Epithelial cell of esophagus (primary cell): ENCODE measurements at places on chromosomes 2 and 18.

DNA sequence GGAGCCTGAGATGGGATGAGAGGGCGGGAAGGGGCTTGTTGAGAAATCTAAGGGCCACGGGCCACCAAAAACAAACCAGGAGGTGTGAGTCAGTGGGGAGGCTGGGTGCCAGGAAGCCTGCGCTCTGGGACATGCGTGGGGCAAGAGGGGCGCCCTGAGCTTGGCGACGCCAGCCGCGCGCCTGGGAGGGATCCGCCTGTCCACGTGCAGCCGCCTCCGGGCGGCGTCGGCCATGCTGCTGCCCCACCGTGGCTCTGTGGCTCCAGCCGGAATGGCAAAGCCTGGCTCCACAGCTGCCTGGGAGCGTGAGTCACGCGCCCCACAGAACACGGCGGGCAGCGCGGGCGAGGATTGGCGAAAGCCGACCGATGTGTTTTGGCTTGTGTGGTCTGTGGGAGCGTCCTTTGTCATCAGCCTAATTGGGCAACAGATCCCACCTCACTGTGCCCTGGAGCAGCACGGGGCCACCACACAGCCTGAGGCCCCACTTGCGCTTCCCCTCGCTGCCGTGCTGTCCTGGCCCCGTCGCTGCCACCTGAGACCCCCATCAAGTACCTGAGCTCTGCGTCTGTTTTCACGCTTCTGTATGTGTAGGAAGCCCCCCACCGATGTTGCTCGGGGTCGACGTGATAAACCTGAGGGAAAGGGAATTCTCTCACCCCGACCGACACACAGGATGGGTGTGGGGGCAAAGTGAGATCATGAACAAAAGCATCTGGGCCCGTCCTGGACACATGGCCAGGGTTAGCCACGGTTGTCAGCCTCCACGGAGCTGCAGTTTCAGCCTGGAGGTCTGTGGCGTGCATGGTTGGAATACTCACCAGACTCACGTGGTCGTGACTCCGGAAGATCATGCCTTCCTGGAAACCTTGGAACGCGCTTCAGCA lies 80.5 kb downstream of the NFATC1 start:
- DNase-seq: no peak

DNA sequence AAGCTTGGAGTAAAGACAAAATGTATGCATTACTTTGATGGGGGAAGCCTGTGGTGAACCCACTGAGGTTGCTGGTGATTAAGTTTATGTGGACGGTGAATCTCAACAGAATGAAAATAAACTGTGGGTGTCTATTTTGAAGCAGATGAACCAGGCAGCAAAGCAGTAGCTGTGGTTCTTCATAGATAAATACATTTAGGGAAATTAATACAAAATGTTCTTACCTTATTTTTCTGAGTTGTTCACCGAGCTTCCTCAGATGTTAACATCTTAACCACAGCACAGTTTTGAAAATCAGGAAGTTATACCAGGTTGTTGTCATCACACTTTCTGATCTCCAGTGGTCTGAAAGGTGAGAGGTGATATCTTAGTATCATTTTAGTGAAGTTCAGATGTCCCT lies 53.9 kb downstream of the NCK2 start:
- no peak for DNase-seq

GRCh38 chr2:136175868-136176267 lies 57.9 kb upstream of the CXCR4 start:
- DNase-seq: no peak

- DNase-seq: peak; percentile 15
Observed at GRCh38 chr2:226869371-226869770, 33.5 kb downstream of the RHBDD1 start.

DNA sequence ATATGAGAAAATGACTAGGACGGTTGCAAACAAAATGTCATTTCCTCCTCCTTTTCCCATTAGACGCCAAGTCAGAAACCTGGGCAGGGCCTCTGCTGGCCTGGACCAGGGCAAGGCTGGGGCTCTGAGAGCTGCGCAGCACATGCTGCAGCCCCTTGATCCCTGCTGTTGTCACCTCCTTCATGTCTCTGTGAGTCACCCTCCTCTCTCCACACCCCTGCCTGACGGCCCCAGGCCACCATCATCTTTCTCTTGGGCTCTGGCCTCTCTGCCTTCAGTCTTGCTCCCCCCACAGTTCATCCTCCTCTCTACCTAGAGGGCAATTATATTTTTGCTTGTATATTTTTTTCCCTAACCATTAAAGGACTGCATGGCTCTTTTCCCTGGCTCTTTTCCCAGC lies 10.0 kb downstream of the FLACC1 start:
- DNase-seq: no peak

DNA sequence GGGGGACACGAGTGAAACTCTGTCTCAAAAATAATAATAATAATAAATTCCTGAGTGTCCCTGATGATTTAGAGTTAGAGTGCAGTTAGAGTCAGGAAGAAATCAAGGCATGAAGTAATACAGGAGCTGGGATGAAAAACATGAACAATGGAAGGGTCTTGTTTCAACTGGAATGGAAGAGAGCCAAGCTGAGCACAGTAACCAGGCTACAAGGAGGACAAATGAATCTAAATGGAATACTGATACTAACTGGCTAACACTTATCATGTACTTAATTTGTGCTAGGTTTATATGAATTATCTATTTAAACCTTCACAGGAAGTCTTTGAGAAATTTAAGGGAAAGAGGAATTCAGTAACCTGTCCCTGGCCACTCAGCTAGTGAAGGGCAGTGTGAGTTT lies 38.8 kb upstream of the PSME4 start:
- no peak for DNase-seq

GRCh38 chr2:232966122-232966521 lies 46.9 kb downstream of the NGEF start:
- DNase-seq: no peak

- no peak for DNase-seq
Observed at GRCh38 chr2:188364033-188364630, 72.5 kb downstream of the GULP1 start.

DNA sequence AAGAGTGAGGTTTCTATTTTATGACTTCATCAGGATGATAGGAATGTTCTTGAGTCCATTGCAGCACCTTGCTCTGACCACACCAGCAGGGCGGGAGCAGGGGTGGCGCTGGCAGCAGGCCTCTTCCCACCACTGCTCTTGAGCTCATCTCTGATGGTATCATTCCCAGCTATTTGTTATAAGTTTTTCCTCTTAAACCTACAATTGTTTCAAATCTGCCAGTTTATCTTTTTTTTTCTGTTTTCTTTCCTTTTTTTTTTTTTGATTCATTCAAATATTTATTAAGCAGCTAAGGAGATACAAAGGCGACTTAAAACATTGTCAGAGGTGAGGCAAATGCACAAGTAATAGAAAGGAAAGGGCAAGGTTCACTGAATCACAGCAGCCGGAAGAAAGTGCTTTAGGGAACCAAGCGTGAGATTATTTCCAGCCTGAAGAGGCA lies 28.7 kb downstream of the NIFK start:
- DNase-seq: peak; percentile 46

DNA sequence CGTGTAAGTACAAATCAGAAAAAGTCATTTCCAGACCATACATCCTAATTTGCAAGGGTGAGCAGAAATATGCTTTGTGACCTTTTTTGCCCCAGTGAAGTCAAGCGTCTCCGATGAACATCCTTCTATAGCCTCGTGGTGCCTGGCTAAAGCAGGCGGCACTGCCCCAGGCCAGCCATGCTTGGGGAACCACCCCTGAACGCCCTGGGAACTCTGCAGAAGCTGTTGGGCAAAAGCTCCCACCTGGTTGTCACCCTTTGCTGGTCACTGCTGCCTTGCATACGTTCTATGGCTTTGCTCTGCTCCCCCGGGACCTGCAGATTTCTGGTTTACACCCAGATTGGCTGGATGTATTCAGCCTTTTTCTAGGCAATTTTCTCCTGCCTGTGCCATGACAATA lies 256.4 kb downstream of the SS18 start:
- DNase-seq: no peak

DNA sequence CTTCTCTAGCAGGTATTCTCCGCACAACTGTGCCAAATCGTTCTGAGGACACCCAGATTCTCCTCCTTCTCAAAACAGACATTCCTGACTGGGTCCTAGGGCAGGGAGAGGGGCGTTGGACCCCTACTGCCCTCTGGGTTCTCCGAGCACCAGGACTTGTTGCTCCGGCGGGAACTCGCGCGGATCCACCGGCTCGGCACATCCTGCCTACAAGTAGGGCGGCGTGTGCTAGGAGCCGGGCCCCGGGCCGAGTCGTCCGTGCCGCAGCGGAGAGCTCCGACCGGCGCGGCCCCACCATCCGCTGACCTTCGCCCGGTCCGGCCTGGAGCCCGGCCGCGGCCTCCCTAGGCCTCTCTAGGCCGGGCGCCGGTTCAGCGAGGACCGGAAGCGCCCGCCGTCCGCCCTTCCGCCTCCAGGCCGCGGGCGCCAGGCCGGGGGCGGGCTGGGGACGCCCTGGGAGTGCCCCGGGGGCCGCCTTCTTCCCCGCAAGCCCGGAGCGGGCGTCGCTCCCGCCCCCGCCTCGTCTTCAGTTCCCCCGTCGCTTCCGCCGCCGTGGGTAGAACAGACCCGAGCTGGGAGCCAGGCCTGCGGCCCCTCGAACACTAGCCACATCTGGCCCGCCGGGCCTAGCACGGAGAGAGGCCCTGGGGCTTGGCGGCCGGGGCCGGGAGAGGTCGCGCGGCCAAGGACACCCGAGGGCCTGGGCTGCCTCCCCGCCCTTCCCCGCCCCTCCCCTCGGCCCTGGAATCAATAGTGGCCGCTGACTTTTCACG lies 7.6 kb upstream of the ONECUT2 start:
- no peak for DNase-seq

DNA sequence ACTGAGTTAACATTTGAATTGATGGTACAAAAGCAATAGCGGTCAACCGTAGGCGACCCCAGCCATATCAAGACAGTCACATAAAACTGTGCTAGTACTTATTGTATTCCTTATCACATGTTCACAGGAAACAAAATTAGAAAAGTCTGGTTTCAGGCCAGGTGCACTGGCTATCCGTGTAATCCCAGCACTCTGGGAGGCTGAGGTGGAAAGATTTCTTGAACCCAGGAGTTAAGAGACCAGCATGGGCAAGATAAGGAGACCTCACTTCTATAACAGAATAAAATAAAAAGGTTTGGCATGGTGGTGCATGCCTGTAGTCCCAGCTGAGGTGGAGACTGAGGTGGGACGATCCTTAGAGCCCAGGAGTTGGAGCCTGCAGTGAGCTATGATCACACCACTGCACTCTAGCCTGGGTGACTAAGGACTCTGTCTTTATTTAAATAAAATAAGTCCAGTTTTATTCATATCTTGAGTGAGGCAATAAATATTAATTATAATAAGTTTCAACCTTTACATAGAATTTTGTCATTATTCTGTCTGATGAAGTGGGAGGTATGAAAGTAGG lies 84.1 kb upstream of the RGPD4 start:
- DNase-seq: no peak

DNA sequence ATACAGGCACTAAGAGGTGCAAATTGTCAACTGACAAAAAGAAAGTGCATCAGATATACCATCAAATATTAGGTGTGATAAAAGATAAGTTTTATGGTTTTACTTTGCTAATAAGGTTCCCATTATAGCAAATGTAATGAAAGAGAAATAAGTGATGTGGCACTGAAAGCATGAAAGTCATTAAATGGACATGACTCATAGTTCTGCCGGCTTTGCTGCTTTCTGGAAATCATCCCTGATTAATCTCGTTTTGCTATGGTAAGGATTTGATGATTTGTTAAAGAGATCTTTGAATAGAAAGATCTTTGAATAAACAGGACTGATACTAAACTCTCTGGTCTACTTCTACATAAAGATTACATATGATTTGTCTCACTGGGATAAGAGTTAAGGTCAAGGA lies 72.7 kb downstream of the CLIP4 start:
- DNase-seq: peak; percentile 44

- DNase-seq: peak; percentile 78
Observed at GRCh38 chr2:207616185-207616584, 9.0 kb downstream of the METTL21A start.
